Neural progenitor cell (in vitro differentiated cells): ENCODE measurements at places on chromosomes 3 and 15.

DNA sequence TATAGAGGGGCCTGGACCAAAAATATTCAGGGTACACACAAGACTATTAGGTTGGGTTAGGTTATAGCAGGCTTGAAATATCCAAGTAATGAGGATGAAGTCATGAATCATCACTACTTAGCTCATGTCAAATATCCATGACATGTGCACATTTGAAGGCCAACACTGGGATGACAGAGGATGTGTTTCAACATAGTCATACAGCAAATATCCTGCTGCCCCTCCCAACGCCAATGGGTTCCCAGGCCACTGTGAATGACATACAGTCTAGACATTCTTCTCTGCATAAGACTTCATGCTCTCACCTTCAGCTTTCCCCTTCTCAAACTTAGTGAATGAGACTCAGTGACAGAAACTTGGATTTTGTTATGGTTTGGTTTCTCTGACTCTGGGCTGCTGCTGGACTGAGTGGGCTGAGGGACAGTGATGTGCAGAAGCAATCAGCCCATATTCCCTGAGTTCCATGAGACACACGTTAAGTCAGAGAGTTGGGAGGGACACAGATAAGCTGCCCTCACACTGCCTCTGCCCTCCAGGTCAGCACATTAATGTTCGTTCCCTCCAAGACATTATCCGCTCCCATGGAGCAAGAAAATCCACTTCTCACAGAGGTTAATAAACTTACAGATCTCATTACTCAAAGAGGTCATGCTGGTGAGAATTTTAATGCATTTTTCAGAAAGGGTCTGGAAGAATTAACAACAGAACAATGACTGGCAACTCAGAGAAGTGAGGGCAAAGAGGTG, 15.4 kb downstream of the HOMER2 start:
- no peak for DNase-seq

DNA sequence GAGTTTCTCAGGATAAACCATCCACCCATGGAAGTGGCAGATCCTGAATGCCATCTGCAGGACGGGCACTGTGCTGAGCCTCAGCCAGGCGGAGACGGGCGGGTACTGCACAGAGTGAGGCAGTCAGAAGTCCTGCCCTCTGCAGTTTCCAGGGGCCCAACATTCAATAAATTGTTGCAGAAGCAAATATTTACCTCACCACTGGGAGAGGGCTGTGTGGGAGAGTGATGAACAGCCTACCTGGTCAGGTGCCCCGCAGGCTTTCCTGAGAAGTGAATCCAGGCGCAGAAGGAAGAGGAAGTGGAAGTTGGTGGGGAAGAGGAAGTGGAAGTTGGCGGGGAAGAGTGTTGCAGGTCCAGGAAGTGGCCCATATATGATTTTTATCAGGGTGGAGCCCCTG, 100.8 kb downstream of the SLCO3A1 start:
- DNase-seq: no peak

- DNase-seq: no peak
Measured at GRCh38 chr3:93867425-93867824, 106.3 kb downstream of the PROS1 start.

GRCh38 chr3:25142609-25143355, 285.3 kb upstream of the RARB start:
- no peak for DNase-seq

- peak; percentile 96 for DNase-seq
Measured at GRCh38 chr3:108090701-108091497, at the start of gene CD47. TSS of gene CD47 (minus strand) at chr3:108091031. CDS start at chr3:108090908, 123 bp downstream.

DNA sequence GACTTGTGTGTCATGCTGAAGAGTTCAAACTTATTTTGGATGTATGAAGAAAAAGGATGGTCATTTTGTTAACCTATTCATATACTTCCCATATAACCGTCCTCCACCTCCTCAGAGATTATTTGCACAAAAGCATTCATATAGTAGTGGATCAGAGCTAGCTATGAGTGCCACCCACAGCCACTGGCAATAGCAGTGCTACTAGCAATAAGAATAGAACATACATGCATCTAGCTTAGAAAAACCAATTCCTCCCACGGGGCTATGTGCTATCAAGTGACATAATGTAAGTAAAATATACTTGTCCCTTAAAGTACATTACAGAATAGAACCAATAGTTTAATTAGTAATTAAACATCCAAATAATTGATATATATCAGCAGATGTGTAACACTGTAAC, 10.3 kb upstream of the ZBED2 start:
- no peak for DNase-seq

- peak; percentile 68 for DNase-seq
Measured at GRCh38 chr15:101489237-101489598, 289 bp downstream of the PCSK6 start.

DNA sequence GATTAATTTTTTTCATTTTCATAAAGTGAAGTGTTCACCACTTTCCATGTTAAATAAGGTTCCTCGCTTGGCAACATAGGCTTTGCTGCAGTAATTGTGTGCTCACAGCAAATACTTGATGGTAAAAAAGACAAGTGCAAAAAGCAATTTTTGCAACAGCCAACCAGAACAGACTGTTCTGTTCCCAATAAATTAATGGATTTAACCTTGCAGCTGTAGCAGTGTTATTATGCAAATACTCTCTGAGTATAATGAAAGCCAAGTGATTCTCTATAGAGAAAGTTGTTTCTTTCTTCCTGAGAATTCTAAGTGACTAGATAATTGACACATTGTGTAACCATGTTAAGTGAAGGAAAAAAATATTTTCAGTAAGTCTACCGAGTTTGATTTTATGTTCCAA, 183.7 kb upstream of the NAALADL2 start:
- no peak for DNase-seq

DNA sequence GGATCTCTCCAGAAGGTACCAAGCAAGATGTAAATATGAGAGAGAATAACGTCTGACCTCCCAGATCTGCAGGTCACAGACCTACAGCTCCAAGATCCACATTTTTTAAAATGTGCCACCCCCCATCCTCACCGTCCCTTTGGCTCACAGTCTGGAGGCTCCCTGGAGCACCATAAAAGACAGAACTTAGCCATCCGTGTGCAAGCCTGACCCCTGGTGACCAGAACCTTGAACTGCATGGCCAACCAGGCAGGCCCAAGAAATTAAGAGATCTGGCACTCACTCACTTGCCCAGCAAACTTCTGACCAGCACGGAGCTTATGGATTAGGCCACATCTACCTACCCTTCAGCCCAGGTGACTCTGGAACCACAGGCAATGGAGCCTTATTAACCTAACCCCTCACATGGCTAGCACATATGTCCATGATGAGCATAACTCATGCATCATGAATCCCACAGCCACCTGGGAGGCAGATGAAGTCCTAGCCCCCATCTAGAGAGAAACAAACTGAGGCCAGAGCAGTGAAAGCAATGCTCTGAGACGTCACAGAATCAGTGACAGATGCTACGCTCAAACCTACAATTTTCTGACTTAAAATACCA, 275.3 kb downstream of the UACA start:
- peak; percentile 74 for DNase-seq

DNA sequence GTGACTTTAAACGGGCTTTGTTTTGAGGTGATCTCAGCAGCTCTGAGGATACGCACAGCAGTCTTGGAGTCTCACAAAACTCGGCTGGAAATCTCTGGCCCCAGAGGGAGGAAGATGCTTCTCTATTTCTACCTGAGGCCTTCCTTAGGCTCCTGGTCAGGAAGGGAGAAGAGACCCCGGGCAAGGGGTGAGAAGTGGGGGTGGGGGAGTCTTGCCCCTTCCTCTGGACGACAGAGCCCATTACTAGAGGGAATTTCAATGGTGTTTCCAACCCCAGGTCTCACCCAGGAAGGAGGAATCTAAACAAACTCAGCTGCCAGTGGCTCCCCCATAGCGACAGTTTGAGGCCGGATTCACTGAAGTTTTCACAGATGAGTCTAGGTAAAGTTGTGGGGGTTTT, 37.4 kb upstream of the PCSK6 start:
- DNase-seq: no peak

DNA sequence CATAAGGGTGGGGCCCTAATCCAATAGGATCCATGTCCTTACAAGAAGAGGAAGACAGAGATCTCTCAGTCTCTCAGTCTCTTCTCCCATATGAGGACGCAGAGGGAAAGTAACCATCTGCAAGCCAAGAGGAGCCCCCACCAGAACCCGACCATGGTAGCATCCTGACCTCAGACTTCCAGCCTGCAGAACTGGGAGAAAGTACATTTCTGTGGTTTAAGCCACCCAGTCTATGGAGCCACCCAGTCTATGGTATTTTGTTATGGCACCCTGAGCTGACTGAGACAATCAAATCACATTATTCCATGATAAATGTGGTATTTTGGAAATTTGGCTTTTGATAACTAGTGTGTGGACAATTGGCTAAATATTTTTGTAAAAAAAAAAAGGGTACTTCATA, 101.5 kb upstream of the TMC3 start:
- no peak for DNase-seq

DNA sequence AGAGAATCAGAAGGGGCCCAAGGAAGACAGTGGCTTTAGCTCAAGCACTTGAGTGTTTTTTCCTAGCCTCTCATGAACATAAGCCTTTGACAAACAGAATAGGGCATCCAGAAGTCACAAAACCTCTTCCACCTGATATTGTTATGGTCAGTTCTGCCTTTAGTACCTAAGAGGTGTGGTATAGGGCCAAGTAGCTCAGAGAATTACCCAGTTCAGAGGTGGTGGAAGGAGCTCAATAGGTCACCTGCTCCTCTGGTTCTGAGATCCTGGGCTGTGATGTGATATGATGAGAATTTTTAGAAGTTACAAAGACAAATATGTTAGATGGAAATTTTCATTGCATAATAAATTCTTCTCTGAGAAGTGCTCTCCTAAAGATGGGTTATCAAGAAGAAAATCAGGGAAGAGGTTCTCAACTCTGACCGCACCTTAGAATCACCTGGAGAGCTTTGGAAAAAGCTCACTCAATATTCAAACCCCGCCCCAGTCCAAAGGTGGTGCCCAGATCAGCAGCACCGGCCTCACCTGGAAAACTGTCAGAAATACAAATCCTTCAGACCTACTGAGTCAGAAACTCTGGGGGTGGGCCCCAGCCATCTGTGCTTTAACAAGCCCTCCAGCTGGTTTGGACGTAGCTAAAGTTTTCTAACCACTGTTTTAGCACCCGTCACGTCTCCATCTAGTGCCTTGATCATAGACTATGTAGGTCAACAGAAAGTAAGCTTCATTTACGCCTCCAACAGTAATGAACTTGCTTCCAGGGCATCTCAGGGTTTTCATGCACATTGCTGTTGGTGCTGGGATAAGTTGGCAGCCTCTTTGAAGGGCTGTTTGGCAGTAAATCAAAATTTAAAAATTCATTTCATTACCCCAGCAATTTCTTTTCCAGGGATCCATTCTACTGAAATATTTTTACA, 101.3 kb downstream of the MYH15 start:
- DNase-seq: no peak

GRCh38 chr3:110405830-110406585, 665.6 kb upstream of the NECTIN3 start:
- DNase-seq: no peak

GRCh38 chr3:116561529-116561928, 116.2 kb upstream of the LSAMP start:
- no peak for DNase-seq

- no peak for DNase-seq
Measured at GRCh38 chr3:37892927-37893600, 31.4 kb downstream of the CTDSPL start.

DNA sequence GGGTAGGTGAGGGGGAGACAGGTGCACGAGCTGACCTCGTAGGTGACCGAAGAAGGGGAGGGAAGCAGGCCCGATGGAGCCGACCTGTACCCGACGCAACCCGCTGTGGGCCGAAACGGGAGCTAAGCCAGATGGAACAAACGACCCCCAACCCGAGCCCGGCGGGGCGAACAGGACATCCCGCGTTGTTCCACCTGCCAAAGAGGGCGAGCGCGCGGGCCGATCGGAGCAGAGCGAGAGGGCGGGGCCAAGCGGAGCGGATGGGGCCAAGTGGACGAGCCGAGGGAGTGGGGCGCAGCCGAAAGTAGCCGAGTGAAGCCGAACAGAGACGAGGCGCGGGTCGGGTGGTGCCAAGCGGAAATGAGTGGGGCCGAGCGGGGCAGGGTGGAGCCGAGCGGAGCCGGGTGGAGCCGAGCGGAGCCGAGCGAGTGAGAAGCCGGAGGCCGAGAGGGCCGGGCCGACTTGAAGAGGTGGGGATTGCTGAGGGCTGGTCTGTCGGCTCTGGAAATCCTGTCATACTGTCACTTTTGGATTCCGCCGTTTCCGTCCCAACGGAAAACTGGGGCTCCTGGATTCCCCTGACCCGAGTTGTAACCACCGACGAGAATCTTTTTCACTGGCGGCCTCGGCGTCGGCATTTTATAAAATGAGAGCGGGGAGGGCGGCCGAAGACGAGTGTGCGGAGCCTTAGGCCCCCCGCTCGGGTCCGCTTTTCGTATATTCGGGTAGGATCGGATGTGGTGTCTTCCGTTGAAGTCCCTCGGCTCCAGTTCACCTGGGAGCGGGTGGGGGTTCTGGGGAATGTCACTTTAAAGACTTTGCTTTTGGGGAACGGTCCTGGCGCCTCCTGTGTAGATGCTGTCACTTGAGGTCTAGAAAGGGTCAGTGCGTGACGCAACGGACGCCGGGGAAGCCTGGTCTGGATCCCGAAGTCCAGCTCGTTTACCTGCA, 15.6 kb upstream of the WNT7A start:
- DNase-seq: peak; percentile 97

DNA sequence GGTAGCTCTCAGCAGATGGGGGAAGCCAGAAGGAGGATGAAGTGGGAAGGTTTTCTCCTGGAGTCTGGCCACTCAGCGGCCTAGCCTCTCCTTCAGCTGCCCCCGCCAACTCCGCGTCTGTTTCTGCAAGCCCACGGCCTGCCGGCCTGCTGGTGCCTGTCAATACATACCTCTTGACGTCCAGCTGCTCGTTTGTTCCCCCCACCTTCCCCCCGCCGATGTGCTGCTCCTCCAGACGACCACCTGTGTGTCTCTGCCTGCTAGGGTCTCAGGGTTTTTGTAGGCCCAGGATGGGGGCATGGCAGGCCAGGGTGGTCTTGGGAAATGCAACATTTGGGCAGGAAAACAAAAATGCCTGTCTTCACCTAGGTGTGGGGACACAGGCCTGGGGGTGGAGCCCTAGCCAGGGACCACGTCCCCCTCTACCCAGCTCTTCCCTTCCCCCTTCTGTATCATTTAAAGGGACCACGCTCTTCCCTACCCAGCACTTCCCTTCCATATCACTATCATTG, 137.8 kb downstream of the ALCAM start:
- no peak for DNase-seq

- no peak for DNase-seq
Measured at GRCh38 chr15:62362144-62362543, 197.1 kb upstream of the C2CD4B start.

DNA sequence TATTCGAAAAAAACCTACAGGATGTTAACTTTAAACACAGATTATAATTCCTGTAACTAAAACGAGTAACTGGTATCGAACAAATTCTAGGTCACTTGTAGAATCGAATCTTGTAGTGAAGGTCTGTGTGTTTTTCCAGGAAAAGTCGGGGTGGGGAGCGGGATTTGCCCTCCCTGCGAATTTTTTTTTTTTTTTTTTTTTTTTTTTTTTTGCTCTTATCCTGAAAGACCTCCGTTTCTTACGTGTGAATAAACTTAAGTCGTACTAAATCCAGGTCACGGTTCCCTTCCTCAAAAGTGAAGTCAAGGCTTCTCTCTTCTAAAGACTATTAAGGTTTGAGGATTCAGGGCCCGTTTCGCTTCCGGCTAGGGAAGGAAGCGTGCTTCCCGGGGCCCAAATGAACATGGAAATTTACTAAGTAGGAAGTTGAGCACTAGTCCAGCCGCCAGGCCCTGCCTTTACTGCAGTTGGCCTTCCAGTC, 770 bp downstream of the TBC1D5 start:
- no peak for DNase-seq

GRCh38 chr3:14300721-14301399, 101.5 kb upstream of the SLC6A6 start:
- DNase-seq: no peak

GRCh38 chr3:38136393-38136776, 542 bp downstream of the ACAA1 start:
- no peak for DNase-seq
